ENCODE measurements at places on chromosomes 7 and 10.

- no peak for DNase-seq
Observed at GRCh38 chr7:156059369-156059768, 247.1 kb upstream of the SHH start.

GRCh38 chr7:90843472-90843871, 247.4 kb downstream of the CDK14 start:
- no peak for DNase-seq

- DNase-seq = no peak
Observed at GRCh38 chr10:33416209-33416608, 81.7 kb upstream of the NRP1 start.

DNA sequence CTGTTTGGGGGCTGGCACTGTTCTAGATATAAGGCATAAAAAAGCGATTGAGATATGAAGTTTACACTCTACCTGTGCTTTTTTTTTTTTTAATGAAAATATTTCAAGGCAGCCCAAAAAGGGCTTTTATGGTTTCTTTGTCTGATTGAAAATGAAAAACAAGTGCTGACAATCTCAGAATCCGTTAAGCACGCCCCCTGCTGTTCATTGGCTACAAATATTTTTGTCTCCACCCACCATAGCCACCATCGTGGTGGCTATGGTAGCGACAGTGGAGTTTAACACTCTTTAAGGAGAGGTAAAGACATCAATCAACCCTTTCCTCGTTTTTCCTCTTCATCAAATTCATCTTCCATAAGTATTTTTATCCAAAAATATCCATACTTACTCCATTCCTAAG, 94.2 kb downstream of the CD36 start:
- peak; percentile 39 for DNase-seq

DNA sequence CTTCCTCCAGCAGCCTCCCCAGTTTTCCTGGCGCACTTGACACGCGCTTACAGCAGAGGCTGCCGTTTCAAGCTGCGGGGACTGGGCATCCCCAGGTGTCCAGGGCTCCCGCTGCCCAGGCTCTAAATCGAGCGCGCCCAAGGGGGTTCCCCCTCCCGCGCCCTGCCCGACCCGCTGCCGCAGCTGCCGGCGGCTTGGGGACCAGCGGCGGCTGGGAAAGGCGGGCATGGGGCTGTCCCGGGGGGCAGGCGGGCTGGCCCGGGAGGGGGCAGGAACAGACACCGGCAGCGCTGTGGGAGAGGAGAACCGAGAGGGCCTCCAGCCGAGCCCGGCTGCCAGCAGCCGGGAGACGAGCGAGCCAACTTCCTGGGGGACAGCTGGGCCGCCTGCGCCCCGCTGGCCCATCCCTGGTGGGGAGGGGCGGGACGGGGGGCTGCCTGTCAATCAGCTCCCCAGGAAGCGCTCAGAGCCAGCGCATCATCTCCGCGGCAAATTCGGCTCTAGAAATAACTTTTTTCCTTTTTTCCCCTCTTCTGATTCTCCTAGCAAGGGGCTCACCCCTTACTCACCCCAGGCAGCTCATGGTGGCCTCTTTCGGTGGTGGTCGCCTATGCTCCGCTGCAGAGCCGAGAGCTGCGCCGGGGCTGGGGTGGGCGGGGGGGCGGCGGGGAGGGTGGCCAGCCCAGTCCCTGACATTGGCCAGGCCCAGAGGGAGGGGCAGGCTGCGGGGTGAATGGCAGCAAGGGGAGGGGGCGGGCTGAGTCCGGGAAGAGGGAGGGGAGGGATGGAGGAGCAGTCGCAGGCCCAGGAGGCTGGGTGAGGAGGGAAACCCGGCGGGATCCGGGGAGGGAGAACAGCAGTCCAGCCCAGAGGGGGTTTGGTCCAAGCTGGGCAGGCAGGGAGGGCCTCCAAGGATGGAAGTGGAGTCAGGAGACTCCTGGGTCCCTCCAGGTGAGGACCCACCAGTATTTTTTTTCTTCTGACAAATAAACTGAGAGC, 14.7 kb downstream of the GRID2IP start:
- DNase-seq = no peak

- DNase-seq = no peak
Observed at GRCh38 chr7:29853789-29854188, 47.5 kb downstream of the WIPF3 start.

- no peak for DNase-seq
Observed at GRCh38 chr10:127899766-127900387, 7.0 kb upstream of the PTPRE start.

DNA sequence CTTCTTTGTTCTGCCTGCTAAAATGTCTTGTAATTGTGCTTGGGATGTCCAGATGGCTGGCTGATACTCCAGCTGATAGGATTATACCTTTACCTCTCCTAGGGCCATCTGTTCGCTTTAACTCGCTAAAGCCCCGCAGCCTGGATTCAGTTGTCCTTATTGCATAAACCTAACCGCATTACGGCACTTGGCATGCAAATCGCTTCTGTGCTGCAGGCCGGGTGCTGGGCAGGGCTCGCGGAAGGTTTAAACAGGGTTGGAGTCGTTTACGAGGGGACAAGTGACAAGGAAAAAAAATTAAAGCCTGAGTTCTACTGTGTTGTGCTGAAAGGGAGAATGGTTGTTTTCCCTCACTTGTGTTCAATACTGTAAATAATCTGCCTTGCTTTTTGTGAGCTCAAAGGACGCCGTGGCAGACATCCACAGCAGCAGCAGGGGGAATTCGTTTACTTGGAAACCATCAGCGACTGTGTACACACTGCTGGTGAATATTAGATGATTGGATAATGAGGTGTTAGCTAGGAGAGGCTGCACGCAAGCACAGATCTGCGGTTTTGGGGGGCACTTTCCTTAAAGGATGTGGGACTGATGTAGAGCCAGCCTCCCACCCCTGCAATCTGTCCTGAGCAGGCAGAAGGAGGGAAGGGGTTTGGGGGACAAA, 93.0 kb downstream of the EBF3 start:
- no peak for DNase-seq

GRCh38 chr7:156503196-156503595, 137.4 kb upstream of the RNF32 start:
- no peak for DNase-seq

DNA sequence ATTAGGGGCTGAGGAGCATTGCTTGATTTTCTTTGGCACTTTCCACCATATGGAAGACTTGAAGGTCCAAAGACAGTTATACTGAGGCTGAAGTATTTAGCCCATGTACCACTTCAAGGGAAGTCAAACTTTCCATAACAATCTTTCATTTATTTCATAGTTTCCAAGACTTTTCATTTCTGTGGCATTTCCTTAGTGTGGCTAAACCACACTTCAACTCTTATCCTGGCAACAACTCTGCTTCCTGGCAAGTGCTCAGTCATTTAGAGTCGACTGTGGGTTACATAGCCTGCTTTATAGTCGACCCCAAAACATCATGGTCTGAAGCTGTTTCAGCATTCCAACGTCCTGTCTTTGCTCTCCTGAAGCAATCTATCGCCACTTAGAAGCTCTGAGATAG, 343.0 kb upstream of the SEMA3D start:
- DNase-seq = no peak

DNA sequence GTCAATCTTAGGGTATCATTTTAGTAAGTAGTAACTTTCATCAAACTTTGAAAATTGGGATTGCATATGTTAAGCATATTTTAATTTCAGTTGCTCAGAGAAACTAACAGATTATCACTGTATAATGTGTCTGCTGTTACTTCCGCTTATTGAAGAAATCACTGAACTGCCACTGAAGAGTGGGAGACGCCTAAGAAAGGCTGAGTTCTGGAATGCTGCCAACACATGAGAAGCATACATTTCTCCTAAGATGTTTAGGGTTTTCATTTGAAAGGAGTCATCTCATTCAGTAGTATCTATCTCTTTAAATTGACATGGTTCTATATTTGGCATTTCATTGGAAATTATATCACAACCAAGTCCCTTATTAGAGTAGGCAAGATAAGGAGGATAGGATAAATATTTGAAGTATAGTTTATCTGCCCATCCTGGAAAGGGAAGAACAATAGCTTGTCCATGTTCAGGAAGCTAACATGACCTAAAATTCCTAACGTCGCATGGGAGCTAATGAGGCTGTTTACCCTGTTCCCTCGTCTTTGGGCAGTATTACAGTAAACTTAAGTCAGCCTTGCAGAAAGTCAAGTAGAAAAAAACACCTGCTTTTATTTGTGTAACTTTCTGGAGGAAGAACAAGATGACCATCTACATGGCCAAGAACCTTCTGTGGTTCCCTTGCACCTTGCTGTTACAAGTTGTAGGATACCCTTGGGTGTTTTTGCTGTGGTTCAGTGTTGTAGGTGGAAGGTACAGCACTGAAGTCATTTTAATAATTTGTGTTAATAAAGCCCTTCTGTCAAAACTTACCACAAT, 67.3 kb downstream of the NHLRC2 start:
- DNase-seq = no peak

- no peak for DNase-seq
Observed at GRCh38 chr10:80407812-80408241, 524 bp upstream of the PRXL2A start.

GRCh38 chr10:131786756-131787605, 113.8 kb upstream of the PPP2R2D start:
- peak; percentile 19 for DNase-seq

- DNase-seq = no peak
Observed at GRCh38 chr10:103645141-103646054, 151.9 kb downstream of the NEURL1 start.

GRCh38 chr10:47300429-47300931, 483 bp downstream of the GDF10 start:
- no peak for DNase-seq

- no peak for DNase-seq
Observed at GRCh38 chr10:63713191-63714144, 192.3 kb downstream of the REEP3 start.

GRCh38 chr10:12372846-12373245, 23.5 kb downstream of the CAMK1D start:
- DNase-seq = no peak

GRCh38 chr7:150450491-150451001, at the start of gene GIMAP8:
Gene GIMAP8, plus strand, starts transcription at chr7:150450630. Its CDS starts 16,069 bp downstream, at chr7:150466699.
- DNase-seq = no peak

- peak; percentile 40 for DNase-seq
Observed at GRCh38 chr7:7989616-7990440, 21.2 kb downstream of the GLCCI1 start.

DNA sequence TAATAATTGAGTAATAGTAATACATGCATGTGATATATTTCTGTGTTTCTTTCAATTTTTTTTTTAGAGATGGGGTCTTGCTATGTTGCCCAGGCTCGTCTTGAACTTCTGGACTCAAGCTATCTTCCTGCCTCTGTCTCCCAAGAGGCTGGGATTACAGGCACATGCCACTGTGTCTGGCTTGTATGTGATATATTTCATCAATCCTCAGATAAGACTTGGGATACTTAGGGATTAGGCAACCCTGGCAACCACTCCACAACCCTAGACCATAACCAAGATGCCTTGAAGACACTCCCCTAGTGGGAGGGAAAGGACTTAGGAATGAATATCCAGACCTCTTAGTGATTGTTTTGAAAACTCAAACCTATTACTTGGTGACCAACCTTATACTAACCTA, 154.8 kb downstream of the CCDC3 start:
- no peak for DNase-seq

- no peak for DNase-seq
Observed at GRCh38 chr7:37826825-37827224, 21.6 kb upstream of the NME8 start.

DNA sequence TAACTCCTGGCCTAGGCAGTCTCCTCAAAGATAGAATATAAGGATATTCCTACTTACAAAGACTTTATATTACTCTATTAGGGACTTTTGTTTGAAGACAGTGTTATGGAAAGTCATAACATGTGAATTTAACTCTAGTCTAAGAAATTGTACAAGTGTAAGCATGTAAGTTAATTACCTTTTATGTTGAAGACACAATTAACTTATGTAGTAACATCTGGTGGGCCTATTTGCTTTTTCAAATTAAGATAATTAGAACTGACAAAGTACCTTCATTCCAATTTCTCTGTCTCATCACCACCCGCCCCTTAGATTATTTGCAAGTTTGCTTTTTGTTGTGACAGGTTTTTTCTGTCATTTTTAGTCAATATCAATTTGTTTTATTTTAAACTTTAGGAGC, 126.0 kb upstream of the THSD7A start:
- no peak for DNase-seq

DNA sequence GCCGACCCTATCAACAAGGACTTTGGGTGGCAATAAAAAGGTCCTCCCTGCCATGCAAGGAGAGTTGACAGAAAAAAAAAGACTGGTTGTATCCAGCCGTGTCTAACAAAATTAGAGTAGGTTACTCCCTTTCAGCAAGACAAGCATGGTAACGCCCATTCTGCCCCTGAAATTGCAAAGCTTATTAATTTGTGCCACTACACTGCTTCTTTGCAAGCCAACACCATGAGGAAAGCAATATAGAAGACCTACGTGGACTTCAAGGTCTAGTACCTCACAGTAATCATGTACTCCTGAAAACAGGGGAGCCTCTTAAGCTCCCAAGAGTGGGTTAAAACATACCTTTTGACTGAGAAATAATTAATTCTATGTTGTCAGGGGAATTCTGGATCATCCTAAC, 90.3 kb downstream of the FRMPD2 start:
- DNase-seq = no peak

GRCh38 chr10:123787566-123787965, 104.0 kb downstream of the CPXM2 start:
- DNase-seq = no peak

DNA sequence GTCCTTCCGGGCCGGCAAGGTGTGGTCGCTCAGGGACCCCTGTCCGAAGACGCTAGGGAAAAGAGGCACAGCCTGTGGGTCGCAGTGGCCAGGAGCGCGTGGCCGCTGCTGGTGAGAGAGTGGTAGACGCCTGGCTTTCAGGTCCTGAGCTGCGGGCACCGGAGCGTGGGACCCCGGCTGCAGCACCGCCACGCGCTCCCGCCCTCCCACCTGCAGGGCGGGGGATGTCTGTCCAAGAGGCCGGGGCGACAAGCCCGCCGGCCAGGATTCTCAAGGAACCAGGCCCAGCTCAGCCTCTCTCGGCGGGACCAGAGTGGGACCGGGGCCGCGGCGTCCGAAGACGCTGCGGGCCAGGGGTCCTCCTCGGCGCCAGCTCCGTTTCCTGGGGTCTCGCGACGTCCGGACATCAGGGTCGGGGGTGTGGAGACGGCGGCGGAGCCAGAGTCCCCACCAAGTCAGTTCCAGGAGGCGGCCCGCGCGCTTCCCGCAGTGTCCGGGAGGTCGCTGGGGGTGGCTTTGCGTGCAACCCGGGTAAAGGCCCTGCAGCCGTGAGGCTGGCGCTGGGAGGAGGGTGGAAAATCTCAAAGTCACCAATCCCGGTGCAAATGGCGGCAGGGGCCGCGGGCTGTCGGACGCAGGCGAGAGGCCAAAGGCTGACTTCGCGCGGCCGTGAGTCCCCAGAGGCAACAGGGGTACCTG, 5.5 kb downstream of the ZNF503 start:
- DNase-seq = no peak

DNA sequence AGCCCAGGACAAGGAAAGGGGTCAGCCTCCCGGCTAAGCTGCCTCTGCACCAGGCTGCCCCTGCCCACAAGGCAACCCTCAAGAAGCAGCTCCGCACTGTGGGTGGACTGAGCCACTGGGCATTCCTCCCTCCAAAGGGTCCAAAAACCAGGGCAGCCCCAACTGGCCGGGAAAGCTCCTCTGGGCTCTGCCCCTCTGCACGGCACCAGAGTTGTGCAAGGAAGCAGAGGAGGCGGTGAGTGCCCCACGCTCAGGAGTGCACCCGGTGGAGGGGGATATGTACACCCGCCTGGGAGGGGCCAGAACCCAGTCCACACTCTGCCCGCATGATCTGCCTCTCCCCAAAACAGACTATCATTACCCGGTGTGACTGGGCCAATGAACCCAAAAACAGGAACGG, 43.8 kb downstream of the PTPRN2 start:
- DNase-seq = no peak
